Ascending aorta (tissue), 2 donors: ENCODE measurements at places on chromosomes 12 and 14. TPM values are rescaled to one million over a fixed set of nuclear protein-coding genes. Genes with fewer than 3 reads are reported as not detected.

DNA sequence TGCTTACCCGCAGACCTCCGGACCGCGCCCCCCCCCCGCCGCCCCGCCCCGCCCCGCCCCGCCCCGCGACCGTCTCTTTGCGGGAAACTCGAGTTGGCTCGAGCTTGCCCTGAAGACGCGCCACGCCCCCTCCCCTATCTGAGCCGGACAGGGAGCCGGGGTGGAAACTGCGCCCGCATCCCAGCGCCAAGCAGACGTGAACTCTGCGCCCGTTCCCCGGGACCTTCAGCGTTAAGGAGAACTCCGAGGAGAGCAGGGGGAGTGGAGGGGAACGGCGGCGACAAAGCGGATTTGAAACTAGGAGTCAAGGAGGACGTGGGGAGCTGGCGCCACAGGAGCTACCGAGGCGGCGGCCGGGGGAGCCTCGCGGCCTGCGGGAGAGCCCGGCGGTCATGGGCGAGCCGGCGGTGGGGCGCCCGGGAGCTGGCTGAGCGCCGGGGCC lies at the start of gene KCNK13:
TSS of gene KCNK13 (plus strand) at position 310 of the 442 bp plus-strand sequence. CDS start 212 bp downstream, outside the sequence.
- peak within 1 kb of the TSS; percentile 61 for H3K4me3 ChIP-seq
- H3K27me3 ChIP-seq, result peaks cover 17% of the 10 kb centered on the region
- peaks cover 16% of the 10 kb centered on the region for H3K4me1 ChIP-seq
- DNase-seq, result no peak

- no peak for DNase-seq
- H3K4me3 ChIP-seq, result no peak overlapping the region
- no peaks in the 10 kb centered on the region for H3K27me3 ChIP-seq
- no peaks in the 10 kb centered on the region for H3K4me1 ChIP-seq
These were observed 181.0 kb downstream of the MON2 start for GRCh38 chr12:62647586-62647985.

GRCh38 chr14:22846811-22847307 lies 10.5 kb downstream of the MMP14 start:
- H3K27me3 ChIP-seq, result no peaks in the 10 kb centered on the region
- peaks cover 40% of the 10 kb centered on the region for H3K4me1 ChIP-seq
- peaks cover 50% of the 10 kb centered on the region for H3K36me3 ChIP-seq
- H3K4me3 ChIP-seq, result peak overlapping the region; percentile 4
- no peak for DNase-seq

DNA sequence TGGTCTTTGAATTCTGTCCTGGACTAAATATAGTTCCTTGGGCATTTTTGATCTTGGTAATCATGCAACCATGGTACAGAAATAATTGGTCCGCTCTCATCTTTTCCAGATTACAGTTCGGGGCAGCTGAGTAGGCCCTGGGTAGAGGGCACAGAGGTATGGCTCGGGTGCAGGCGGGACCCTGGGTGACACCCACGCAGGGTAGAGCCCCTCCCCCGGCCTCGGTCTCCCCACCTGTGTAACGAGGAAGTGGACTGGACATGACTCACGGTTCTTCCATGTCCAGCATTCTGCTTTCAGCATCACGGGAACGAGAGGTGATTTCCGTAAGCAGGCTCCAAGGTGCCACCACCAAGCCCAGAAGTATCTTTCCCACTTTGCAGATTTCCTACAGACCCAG lies 91.0 kb upstream of the DIO3 start:
- no peak overlapping the region for H3K4me3 ChIP-seq
- no peak overlapping the region for H3K27ac ChIP-seq
- H3K27me3 ChIP-seq, result no peaks in the 10 kb centered on the region
- no peaks in the 10 kb centered on the region for H3K36me3 ChIP-seq

- H3K4me3 ChIP-seq, result no peak overlapping the region
- DNase-seq, result no peak
- no peak overlapping the region for H3K27ac ChIP-seq
- no peaks in the 10 kb centered on the region for H3K4me1 ChIP-seq
- no peaks in the 10 kb centered on the region for H3K36me3 ChIP-seq
These were observed 316.2 kb downstream of the VRK1 start for GRCh38 chr14:97113339-97113738.

DNA sequence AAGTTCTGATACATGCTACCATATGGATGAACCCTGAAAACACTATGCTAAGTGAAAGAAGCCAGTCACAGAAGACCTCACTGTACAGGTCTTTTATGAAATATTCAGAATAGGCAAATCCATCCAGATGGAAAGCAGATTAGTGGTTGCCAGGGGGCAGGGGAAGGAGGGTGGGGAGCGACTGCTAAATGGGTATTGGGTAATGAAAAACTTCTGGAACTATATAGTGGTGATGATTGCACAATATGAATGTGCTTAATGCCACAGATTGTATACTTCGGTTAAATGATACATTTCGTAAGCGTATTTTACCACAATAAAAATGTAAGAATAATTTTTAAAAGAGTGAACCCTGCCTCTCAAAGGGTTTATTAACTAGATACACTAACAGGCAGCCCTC lies 11.8 kb upstream of the KSR2 start:
- H3K4me3 ChIP-seq, result no peak overlapping the region
- H3K27me3 ChIP-seq, result no peaks in the 10 kb centered on the region
- H3K4me1 ChIP-seq, result no peaks in the 10 kb centered on the region
- no peaks in the 10 kb centered on the region for H3K36me3 ChIP-seq

GRCh38 chr14:61406675-61407074 lies 85.3 kb downstream of the PRKCH start:
- no peak overlapping the region for H3K4me3 ChIP-seq
- no peaks in the 10 kb centered on the region for H3K4me1 ChIP-seq
- no peak overlapping the region for H3K27ac ChIP-seq

DNA sequence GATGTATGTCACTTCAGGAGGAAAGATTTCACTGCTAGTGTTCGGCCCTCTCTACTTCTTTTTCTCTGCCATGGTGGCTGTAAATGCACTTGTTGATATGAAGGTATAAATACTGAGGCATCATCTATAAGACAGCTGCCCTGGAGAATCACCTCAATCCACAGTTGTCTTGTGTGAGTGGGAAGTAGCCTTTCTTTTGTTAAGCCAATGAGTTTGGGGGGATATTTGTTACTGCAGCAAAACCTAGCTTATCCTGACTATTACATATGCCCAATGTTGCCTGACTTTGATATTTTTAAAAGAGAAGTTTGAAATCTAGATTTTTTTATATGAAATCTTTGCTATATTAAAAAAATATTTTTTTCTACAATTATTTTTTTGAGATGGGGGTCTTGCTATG lies 3.3 kb upstream of the JDP2 start:
- no peaks in the 10 kb centered on the region for H3K27me3 ChIP-seq
- H3K36me3 ChIP-seq, result no peaks in the 10 kb centered on the region
- H3K27ac ChIP-seq, result no peak overlapping the region
- DNase-seq, result no peak
- no peak overlapping the region for H3K4me3 ChIP-seq

DNA sequence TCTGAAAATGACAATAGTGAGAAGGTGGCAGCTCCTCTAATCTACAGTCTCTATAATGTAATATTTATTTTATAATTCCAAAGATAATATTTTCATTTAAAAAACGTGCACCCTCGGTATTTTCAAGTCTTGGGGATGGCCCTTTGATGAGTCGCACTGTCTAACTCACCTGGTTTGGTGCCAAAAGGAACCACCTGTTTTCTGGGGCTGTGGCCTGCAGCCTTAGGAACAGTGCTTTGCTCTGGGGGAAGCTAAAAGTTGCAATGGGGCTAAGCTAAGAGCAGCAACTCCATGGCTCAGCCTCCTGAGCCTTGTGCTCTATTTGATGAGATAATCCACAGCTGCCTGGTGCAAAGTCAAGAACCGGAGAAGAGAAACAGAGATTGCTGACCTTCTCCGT lies 6.4 kb upstream of the ENDOU start:
- peaks cover 22% of the 10 kb centered on the region for H3K4me1 ChIP-seq
- DNase-seq, result no peak
- H3K4me3 ChIP-seq, result no peak overlapping the region
- H3K27ac ChIP-seq, result no peak overlapping the region

DNA sequence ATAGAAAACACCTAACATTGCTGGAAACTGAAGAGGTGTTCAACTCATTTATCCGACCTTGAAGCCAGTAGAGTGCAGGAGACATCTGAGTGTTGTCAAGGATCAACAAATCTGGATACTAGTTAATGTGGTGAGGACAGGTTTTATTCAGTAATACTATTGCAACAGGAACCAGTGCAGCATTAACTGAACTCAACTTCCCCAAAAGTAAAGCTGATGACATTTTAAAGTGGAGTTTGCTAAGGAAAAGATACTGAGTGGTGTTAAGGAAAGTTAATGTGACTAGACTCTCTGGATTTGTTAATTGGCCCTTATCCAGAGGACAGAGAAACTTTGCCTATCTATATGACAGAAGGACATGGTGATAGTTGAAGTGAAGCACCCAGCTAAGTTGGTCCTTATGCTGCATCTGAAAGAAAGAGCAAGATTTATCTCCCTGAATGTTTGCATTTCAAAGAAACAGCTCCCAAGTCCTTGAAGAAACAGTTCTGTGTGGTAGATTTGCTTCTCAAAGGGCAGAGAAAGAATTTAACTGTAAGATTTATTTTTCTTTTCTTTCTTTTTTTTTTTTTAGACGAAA lies 1.2 kb upstream of the CLEC7A start:
- H3K27ac ChIP-seq, result no peak overlapping the region
- no peak for DNase-seq
- no peaks in the 10 kb centered on the region for H3K36me3 ChIP-seq
- H3K4me1 ChIP-seq, result no peaks in the 10 kb centered on the region
- H3K27me3 ChIP-seq, result no peaks in the 10 kb centered on the region
- no peak overlapping the region for H3K4me3 ChIP-seq

- no peak for DNase-seq
- H3K27ac ChIP-seq, result no peak overlapping the region
- H3K36me3 ChIP-seq, result no peaks in the 10 kb centered on the region
- H3K4me1 ChIP-seq, result no peaks in the 10 kb centered on the region
These were observed 91.3 kb downstream of the KCNA5 start for GRCh38 chr12:5134861-5135525.

DNA sequence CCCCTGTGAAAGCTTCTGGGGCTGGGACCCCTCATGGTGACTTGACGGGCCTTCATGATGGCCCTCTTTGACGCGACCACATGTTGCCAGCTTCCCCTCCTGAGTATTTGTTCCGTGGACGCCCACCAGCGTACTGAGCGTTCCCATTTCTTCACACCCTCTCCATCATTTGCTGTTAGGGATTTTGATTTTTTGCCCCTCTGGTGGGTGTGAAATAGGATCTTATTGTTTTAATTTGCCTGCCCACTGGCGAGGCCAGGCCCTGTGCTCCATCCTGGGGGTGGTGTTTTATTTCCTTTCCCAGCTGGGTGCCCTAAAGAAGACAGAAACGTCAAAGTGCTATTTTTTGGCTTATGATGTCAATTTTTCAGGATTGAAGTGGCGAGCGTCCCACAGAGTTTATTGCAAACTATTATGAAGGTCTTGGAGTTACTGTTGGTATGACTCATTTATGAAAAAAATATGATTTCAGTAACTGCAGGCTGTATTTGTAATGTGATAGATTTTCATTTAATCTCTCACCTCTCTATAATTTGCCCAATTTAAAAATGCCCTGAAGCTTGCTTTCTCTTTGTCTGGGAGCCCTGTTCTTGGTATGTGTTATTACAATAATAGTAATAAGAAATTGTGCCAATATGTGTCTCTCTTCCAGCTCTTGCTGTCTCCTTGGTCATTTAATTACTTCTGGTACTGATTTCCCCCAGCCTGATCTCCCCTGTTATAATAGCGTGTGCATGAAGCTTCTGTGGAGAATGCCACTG lies 99.6 kb downstream of the SLC25A47 start:
- H3K36me3 ChIP-seq, result no peaks in the 10 kb centered on the region
- H3K4me3 ChIP-seq, result no peak overlapping the region
- no peak for DNase-seq
- H3K4me1 ChIP-seq, result no peaks in the 10 kb centered on the region

DNA sequence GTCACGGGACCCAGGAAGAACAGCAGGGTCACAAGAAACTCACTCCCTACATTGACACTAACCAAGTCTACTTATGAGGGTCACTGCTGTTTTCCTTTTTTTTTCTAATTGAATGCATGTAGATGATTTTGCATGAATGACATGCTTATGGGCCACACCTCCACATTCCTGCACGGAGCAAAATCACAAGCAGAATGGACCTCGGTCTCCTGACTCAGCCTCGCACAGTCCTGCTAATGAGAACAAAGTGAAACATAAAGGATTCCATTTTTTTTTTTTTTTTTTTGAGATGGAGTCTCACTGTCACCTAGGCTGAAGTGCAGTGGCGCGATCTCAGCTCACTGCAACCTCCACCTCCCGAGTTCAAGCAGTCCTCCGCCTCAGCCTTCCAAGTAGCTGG lies 12.3 kb downstream of the SCARB1 start:
- DNase-seq, result no peak
- no peak overlapping the region for H3K4me3 ChIP-seq
- no peaks in the 10 kb centered on the region for H3K27me3 ChIP-seq
- no peaks in the 10 kb centered on the region for H3K4me1 ChIP-seq
- no peak overlapping the region for H3K27ac ChIP-seq

- no peaks in the 10 kb centered on the region for H3K36me3 ChIP-seq
- DNase-seq, result no peak
These were observed 86.3 kb downstream of the VWF start for GRCh38 chr12:6038160-6038559.

- DNase-seq, result no peak
- H3K36me3 ChIP-seq, result no peaks in the 10 kb centered on the region
- H3K4me1 ChIP-seq, result peaks cover 5% of the 10 kb centered on the region
- no peak overlapping the region for H3K27ac ChIP-seq
These were observed 3.5 kb downstream of the FOXN4 start for GRCh38 chr12:109305547-109305946.

DNA sequence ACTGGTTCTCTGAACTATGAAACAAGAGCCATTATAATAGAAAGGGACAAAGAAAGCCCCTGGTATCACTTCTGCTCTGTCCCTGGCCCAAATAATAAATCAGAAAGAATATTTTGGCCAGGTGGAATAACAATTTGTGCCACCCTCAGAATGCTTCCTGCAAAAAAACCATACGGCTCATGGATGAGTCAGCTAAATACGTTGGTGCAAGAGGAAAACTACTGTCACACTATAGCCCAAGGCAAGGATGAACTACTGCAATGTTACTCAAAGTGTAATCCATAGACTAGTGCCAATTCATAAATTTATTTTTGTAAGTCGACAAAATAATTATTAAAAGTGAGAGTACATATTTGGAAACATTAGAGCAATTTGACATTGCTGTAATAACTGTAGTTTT lies 68.2 kb downstream of the ANKS1B start:
- H3K27me3 ChIP-seq, result no peaks in the 10 kb centered on the region
- no peak overlapping the region for H3K4me3 ChIP-seq
- H3K27ac ChIP-seq, result no peak overlapping the region
- H3K4me1 ChIP-seq, result peaks cover 11% of the 10 kb centered on the region

GRCh38 chr12:116347265-116347664 lies 69.8 kb upstream of the MED13L start:
- no peak for DNase-seq
- H3K27me3 ChIP-seq, result no peaks in the 10 kb centered on the region
- H3K27ac ChIP-seq, result no peak overlapping the region
- H3K4me1 ChIP-seq, result peaks cover 15% of the 10 kb centered on the region
- H3K36me3 ChIP-seq, result no peaks in the 10 kb centered on the region
- H3K4me3 ChIP-seq, result no peak overlapping the region

GRCh38 chr12:123815968-123816367 lies 53.9 kb downstream of the DNAH10 start:
- no peak overlapping the region for H3K4me3 ChIP-seq
- H3K4me1 ChIP-seq, result no peaks in the 10 kb centered on the region
- no peak overlapping the region for H3K27ac ChIP-seq
- DNase-seq, result no peak

The KRT8 gene
- total RNA-seq, result 54.3 TPM

The RND1 gene
- total RNA-seq, result 0.85 TPM

The IGFBP6 gene
- 1,664 TPM for total RNA-seq

The PABPN1 gene
- 90.6 TPM for total RNA-seq

The IL22 gene
- not detected for total RNA-seq

The FOS gene
- total RNA-seq, result 4,268 TPM

The SOX5 gene
- 18.2 TPM for total RNA-seq

The AQP5 gene
- not detected for total RNA-seq

The VRTN gene
- not detected for total RNA-seq

The KRT82 gene
- total RNA-seq, result not detected
